ENCODE measurements at places on chromosomes 11 and 22.
A peak's percentile ranks its signal among the peaks of the same experiment; 100 is the strongest.

DNA sequence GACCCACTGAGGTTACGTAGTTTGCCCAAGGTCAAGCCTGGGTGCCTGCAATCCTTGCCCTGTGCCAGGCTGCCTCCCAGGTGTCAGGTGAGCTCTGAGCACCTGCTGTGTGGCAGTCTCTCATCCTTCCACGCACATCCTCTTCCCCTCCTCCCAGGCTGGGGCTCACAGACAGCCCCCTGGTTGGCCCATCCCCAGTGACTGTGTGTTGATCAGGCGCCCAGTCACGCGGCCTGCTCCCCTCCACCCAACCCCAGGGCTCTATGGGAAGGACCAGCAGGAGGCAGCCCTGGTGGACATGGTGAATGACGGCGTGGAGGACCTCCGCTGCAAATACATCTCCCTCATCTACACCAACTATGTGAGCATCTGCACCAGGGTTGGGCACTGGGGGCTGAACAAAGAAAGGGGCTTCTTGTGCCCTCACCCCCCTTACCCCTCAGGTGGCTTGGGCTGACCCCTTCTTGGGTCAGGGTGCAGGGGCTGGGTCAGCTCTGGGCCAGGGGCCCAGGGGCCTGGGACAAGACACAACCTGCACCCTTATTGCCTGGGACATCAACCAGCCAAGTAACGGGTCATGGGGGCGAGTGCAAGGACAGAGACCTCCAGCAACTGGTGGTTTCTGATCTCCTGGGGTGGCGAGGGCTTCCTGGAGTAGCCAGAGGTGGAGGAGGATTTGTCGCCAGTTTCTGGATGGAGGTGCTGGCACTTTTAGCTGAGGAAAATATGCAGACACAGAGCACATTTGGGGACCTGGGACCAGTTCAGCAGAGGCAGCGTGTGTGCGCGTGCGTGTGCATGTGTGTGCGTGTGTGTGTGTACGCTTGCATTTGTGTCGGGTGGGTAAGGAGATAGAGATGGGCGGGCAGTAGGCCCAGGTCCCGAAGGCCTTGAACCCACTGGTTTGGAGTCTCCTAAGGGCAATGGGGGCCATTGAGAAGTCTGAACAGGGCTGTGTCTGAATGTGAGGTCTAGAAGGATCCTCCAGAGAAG is 1.6 kb downstream of the GSTP1 start:
- DNase-seq = no peak

GRCh38 chr11:95149651-95150364 is 60.2 kb downstream of the ENDOD1 start:
- no peak for DNase-seq

DNA sequence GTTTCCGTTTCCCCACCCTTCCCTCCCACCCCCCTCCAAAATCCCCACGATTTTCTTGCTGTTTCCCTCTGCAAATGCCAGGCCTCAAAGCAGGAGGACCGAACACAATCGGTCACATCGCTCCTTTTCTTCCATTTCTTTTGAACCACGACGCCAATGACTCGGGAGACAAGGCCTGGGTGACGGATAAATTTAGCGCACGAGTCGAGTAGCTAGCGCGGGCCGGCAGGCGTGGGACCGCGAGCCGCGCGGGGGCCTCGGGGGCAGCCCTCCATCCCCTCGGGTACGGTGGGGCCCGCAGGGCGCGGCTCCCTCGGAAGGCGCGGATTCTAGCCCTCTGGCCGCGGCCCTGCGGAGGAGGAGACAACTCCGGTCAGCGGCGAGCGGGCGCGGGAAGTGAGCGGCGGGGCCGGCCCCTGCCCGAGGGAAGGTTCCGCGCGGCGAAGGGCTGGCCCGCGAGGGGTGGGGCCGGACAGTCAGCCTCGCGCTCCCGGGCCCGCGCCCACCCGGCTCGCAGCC is 414 bp downstream of the JOSD1 start:
- no peak for DNase-seq

GRCh38 chr11:114892381-114893197 is 214.3 kb downstream of the NXPE2 start:
- DNase-seq = no peak

DNA sequence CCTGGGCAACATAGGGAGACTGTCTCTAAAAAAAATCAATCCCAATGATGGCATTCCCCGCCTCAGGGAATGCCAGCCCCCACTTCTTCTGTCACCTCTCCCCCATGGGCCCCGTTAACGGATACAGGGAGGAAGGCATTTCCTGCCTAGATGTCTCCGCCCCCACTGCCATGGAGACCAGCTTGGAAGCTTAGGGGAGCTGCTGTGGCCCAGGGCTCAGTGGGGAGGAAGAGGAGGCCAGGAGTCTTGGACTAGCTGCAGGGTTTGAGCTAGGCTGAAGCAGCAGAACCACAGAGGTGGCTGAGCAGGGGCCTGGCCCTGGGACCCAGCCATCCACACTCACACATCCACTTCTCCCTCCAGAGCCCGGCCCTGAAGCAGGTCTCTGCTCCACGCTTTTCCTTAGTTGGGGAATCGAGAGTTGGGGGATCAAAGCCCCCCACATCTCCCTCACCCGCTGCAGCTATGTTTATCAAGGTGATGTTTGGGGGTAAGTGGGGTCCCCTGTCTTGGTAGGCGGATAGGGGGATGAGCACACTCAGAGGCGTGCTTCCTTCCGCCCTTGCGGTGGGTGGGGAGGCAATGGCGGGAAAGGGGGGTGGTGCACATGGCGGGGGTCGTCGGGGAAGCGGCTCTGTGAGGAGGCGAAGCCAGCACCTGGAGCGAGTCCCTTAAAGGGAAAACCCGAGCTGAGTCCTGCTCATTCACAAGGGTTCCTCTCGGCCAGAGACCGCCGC is at the start of gene C22orf15:
C22orf15 (plus strand) TSS at position 149 of the 737 bp plus-strand sequence; CDS start at position 466, 317 bp downstream.
- no peak for DNase-seq

GRCh38 chr11:94806419-94806818 is 38.3 kb downstream of the AMOTL1 start:
- DNase-seq = no peak

DNA sequence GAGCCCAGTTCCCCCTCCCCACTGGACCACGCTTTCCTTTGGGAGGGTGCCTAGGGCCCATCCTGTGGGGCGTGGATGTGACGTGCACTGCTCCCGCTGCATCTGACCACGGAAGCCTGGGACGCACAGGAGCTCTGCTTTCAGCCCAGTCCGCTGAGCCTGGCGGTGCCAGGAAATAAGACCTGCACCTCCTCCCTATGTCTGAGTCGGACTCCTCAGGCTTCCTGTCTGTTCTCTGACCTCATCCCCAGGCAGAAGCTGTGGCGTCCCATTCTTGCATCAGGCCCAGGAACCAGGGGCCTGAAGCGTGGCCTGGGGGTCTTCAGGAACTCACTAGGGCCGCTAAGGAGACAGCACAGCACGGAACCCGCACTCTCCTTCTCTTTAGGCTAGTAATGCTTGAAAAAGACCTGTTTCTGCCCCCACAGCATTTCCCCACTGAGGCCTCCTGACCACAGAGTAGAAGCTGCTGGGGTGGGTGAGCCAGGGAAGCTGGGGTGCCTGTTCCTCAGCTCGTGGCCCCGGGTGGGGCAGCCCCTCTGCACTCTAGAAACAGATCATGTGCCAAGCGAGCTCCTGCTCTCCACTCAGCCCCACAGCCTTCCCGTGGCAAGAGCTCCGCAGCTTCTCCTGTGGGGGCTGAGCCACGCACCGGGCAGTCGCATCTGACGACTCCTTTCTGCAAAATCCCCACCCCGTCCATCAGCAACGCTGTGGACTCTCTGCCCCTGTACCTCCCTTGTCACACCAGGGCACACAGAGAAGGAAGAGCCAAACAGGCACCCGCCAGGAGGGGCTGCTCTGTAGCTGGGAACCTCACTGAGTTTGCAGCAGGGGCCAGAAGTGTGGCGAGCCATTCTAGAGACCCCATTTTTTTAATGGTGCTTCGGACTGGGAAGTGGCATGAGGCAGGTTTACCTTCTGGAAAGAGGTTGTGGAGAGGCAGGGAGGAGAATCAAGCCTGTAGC is 22.6 kb downstream of the MOV10L1 start:
- DNase-seq = no peak

- DNase-seq = no peak
Observed at GRCh38 chr11:67303835-67304411, 593 bp downstream of the SSH3 start.

DNA sequence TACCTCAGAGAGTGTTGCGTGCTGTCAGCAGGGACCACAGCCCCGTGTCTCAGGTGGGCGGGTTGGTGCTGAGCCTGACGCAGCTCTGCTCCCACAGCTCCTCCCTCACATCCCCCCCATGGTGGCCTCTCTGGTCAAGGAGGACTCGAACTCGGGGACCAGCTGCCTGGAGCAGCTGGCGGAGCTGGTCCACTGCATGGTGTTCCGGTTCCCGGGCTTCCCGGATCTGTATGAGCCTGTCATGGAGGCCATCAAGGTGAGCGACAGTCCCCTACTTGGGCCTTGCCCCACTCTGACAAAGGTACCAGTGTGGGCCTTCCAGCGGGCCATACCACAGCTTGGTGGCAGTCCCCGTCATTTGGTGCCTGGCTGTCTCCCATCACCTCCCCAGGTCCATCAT is 11.8 kb downstream of the USP35 start:
- DNase-seq = no peak

GRCh38 chr11:132876705-132877104 is 655.6 kb downstream of the OPCML start:
- no peak for DNase-seq

DNA sequence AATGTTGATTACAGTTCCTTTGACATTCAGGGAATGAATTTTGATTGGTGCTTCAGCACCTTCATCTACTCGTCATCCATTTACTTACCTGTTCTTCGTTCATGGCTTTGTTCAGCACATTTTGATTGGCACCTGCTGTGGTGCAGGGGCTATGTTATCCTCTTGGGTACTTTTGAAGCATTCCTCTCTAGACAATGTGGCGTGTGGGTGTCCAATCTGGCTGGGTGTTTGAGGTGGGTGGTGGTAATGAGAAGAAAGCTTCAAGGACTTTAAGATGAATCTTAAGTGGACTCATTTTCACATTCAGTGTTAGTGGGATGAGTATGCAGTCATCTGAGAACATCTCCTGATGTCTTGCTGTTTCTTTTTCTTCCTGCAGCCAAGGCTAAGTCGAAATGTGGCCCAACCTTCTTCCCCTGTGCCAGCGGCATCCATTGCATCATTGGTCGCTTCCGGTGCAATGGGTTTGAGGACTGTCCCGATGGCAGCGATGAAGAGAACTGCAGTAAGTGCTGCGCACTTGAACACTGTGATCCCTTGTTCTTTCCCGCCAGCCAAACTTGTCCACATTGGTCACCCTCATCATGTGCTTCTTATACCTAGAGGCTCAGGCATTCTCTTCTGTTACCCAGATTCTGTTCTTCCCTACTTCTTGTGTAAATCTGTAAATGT is 137.5 kb downstream of the LDLRAD3 start:
- no peak for DNase-seq

DNA sequence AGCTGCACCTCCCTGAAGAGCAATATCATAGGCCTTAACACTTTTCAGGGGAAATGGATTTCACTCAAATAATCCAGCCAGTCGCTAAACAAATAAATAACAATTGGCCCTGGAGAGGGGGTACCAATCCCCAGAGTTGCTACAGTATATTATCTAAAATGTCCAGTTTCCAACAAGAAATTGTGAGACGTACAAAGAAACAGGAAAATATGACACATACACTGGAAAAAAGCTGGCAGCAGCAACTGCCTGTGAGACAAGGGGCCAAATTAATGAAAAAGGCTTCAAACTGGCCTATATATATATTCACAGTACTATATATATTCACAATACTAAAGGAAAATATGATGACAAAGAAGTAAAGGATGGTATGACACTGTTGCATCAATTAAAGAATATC is 4.0 kb downstream of the NF2 start:
- no peak for DNase-seq

DNA sequence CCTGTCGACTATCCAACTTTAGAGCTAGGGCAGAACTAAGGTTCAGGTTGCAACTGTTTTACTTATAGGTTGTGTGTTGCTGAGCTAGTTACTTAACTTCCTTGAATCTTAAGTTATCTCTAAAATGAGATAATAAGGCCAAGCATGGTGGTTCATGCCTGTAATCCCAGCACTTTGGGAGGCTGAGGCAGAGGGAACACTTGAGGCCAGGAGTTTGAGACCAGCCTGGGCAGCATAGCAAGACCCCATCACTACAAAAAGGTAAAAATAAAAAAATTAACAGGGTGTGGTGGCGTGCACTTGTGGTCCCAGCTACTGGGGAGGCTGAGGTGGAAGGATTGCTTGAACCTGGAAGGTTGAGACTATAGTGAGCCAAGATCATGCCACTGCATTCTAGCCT is 2.1 kb downstream of the ACCS start:
- DNase-seq = no peak

- peak; percentile 78 for DNase-seq
Observed at GRCh38 chr22:36028646-36029405, at the start of gene RBFOX2. Gene RBFOX2, minus strand, starts transcription at chr22:36028824. Its CDS starts 399 bp downstream, at chr22:36028425.

DNA sequence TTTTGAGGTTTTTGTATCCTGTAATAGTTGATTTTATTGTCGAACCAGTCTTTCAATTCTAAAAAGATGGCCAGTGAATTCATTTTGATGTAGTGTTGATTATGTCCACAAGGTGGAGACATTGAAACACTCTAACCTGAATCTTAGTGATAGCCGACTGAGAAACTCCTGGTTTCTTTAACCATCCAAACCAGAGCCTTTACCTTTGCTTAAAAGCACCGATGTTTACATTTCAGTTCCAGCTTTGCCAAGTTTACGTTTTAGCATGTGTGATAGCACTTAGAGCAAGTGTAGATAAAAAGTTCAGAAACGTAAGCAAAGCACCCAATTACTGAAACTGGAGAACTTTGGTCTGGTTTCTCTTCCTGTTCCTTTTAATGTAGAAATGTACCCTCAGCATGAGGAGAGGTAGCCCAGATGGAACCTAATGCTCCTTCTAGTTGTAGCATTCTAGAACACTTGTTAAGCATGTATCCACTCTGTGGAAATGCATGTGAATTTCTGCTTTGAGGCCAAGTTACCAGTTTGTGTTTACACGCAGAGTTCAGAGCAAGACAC is 208.6 kb downstream of the DBX1 start:
- no peak for DNase-seq

- no peak for DNase-seq
Observed at GRCh38 chr11:61068581-61068980, 33.7 kb upstream of the CD5 start.

DNA sequence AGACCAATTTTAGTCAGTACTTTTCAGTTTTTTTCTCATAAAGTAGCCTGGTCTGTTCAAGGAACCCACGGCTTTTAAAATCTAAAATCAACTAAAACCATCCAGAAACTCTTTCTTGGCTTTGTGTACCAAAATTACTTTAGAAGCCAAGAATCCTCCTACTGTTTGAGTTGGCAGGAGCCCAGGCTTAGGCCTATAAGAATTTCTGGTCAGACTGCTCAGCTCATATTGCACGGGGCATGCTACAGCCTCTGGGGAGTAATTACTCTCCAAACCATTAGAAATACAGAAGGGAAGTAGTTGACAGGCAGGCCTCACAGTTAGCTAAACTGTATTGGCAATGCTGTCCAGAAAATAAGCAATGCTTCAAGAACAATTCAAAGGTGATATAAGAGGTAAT is 1862.9 kb upstream of the RAG2 start:
- DNase-seq = no peak

DNA sequence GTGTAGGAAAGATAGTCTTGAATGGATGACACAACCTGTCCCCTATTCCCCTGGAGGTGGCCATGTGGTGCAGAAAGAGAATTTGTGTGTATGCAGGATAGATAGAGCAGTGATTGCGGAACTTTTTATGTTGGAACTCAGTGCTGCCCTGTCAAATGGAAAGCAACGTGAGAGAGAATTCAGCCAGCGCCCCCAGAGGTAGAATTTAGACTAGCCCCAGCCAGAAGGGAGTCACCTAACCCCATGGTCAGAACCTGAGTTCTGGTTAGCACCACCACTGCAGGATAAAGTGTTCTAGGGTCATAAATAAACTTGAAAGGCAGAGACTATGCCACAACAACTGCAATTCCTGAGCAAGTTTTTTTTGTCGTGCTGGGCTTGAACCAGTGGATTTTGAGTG is 152.9 kb upstream of the GRIA4 start:
- DNase-seq = no peak
